ENCODE measurements at places on chromosomes 11 and 22.

GRCh38 chr11:78429660-78430059 lies 12.0 kb upstream of the GAB2 start:
- peak; percentile 81 for DNase-seq

DNA sequence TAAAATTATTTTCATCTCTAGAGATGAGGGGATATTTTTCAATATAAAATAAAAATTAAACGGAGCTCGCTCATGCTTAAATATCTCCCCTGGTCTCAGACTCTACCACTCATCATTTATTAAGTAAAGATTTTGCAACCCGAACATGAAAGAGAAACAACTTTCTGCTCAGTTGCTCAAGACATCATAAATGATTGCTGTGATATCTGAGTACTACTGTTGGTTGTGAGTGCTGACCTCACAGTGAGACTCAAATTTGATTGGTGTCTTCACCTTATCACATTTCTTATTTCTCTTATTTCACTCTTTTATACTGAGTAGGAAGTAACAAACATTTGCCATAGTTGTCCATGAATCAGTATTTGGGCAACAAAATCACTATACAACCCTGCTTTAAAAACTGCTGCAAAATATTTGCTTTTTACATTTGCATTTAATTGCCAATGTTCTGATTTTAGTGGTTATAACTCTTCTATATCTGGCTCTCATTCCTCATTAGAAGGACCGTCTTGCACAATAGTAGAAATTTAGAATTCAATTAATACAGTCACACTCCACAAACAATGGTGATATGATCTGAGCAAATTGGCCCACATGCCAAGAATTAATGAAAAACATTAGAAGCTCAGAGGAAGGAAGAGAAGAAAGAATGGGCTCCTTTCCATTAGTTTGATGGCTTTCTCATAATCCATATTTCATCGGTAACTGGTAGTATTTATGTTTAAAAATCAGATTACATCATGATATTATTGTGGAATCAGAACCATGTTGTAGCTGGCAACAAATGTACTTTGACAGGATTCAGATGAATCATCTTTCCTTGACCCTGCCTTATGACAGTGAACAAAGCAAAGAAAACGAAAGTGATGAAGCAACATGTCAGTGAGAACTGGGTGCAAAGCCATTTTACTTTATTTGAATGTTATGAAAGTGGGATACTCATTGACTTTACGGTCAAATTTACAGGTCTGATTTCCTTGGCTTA lies 973.6 kb upstream of the TENM4 start:
- DNase-seq: no peak

GRCh38 chr11:99229544-99229943 lies 208.8 kb downstream of the CNTN5 start:
- DNase-seq: no peak

DNA sequence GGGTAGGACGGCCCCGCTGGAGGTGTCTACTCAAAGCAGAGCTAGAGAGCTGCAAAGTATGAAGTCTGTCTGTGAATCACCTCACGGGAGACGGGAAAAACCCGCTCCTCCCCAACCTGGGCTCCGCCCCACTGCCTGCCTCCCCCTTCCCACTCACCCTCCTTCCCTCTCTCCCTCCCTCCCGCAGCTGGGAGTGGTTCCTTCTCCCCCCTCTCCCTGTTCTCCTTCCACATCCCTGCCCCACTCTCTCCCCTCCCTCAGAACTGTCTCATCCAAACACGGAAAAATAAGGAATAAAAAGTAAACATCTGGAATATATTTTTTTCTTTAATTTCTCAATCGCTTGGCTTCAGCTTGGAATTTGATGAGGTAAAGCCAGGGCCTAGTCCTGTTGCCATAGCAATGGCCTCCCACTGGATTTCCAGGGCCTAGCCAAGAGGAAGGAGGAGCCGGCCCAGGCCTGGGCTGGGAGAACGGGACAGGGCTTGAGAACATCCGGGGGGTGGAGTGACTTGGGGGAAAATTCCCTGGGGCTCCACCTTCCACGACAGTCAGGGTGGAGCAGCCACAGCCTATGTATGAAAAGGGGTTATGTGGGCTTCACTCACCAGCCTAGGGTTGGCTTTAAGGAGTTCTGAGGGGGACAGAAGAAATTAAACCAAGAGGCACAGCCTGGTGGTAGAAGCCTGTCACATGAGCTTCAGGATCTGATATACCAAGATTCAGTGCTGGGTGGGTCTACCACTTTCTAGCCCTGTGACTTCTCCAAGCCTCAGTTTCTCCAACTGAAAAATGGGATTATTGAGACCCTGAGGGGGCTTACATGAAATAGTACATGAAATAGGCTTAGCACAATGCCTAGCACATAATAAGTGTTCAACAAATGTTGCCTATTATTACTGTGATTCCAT lies 2.2 kb downstream of the TNKS1BP1 start:
- DNase-seq: peak; percentile 50

GRCh38 chr11:119772641-119773415 lies 43.8 kb upstream of the NECTIN1 start:
- no peak for DNase-seq

- DNase-seq: no peak
Measured at GRCh38 chr11:67304511-67305113, 1.3 kb downstream of the SSH3 start.

DNA sequence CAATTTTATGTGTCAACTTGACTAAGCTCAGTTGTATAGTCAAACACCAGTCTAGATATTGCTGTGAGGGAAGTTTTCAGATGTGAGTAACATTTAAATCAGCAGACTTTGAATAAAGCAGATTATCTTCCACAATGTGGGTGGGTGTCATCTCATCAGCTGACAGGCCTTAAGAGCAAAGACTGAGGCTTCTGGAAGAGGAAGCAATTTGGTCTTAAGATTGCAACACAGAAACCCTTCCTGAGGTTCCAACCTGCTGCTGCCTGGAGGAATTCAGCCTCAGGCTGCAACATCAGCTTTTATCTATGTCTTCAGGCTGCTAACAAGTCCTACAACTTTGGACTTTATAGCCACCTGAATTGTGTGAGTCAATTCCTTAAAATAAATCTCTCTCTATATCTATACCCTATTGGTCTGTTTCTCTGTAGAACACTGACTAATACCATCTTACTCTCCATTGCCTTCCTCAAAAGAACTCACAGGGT lies 277.2 kb upstream of the PLET1 start:
- DNase-seq: peak; percentile 56

DNA sequence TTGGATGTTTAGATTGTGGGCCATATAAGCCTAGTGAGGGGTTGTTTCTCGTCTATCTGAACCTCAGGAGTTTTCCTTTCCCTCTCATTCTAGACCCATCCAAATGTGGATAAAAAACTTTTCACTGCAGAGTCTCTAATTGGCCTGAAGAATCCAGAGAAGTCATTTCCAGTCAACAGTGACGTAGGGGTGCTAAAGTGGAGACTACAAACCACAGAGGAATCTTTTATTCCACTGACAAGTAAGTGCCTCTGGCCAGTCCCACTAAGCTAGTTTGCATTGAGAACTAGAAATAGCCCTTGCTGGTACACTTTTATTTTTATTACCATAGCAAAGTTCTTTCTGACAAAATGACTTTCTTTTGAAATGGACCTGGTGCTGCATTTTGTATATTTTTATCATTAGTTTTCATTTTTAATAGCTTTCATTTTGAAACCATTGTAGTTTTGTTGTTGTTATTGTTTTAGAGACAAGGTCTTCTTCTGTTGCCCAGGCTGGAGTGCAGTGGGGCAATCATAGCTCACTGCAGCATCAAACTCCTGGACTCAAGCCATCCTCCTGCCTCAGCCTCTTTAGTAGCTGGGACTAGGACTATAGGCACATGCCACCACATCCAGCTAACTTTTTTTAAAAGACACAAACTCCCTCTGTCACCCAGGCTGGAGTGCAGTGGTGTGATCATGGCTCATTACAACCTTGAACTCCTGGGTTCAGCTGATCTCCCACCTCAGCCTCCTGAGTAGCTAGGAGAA lies 14.6 kb upstream of the PHLDB1 start:
- DNase-seq: no peak

DNA sequence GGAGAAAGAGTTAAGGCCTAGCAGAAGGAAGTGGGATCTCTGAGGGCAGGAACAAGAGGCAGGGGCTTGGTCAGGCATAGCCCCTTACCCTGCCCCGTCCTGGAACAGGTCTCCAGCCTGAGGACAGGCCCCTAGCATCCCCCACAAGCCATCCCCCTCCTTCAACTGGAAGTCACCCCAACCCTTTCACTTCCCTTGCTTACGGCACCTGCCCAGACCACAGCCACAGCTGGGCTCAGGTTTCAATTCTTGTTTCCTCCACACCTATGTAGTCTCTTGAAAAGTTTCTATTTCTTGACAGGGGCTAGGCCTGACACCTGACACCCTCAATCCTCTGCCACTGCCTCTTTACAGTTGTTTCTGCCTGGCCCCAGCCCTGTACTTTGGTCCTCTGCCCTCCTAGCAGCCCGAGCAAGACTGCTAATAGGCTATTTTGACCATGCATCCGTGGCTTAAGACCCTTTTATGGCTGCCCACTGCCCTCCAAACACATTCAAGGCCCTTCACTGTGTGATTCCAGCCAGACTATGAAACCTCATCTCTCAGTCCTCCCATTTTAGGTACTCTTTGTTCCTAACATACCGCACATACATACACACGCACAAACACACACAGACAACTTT lies 10.9 kb upstream of the FCHSD2 start:
- DNase-seq: no peak

DNA sequence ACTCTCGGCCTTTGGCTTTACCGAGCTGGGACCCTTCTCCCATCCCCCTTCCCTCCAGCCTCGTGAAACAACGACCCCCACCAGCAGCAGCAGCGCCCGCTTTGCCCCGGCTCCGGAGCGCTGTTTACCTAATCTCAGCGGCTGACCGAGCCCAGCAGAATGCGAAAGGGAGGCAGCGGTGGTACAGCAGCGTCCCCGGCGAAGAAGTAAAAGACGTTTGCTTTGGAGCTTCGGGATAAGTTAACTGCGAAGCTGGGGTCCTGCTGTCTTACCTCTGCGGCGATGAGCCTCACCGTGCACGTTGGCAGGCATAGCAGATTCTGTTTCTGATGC lies 2.0 kb upstream of the LARGE1 start:
- no peak for DNase-seq

- no peak for DNase-seq
Measured at GRCh38 chr11:79007771-79008402, 432.9 kb downstream of the TENM4 start.

GRCh38 chr11:83303316-83303715 lies 17.1 kb upstream of the CCDC90B start:
- no peak for DNase-seq

DNA sequence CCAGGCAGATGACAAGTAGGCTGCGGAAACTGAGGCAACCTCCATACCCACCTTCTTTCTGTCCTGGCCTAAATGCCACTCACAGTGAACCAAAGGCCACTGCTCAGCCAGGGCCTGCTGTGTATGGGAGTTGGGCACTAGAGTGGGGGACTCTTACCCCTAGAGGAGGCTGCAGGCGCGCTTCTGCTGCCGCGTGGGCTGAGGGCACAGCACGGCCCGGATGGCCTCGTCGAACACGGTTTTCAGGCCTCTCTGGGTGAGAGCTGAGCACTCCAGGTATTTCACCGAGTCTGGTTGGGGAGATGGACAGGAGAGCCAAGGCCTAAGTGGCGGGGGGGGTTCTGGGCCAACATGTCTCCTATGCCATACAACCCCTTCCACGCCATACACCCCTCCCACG lies 14.2 kb upstream of the SSTR3 start:
- DNase-seq: no peak

DNA sequence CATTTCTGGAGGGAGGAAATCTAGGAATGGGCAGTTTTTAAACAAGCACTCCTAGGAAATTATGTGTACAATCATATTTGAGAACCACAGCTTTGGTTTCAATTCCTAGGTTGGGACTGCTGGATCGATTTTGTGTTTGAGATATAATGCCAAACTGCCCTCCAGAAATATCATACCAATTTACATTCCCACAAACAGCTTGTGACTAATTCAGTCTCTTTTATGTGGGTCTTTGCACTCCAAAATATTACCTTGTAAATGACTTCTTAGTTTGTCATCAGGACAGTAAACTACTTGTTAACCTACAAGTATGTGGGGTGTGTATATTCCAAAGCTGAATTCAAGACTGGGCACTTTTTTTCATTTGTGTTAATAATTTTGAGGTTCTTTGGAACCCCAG lies 9.8 kb upstream of the BARX2 start:
- DNase-seq: no peak

DNA sequence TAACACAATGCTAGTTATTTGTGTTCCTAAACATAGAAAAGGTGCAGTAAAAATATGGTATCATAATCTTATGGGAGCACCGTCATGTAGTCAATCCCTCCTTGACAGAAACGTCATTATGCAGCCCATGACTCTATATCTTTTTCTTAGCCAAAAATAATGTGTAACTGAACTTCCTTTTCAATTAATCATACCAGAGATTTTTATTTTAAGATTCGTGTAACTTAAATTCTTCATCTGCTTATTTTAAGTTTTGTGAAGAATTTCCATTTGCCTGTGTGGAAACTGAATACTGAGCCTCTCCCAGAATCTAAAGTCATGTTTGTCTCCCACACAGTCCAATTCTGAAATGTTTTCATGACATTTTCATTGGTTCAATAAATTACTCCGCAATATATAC lies 699.1 kb downstream of the KCNA4 start:
- DNase-seq: no peak

- no peak for DNase-seq
Measured at GRCh38 chr11:19237813-19238212, 2.9 kb downstream of the E2F8 start.

DNA sequence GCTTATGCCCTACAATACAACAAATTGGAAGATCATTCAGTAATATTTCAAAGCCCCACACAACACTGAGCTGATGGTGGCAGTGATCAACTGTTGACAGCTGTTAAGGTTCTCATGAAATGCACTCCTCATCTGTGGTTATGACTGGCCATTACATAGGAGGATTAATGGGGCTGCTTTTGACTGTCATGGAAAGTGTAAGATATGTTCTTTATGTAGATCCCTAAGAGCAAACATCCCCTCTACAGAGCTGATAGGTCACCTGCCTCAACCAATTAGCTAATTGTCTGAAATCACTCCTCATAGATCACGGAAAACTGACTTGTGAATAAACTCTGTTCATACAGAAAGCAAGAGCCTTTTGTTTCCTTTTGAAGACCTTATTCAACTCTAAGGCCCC lies 78.1 kb downstream of the GAB2 start:
- peak; percentile 42 for DNase-seq

- DNase-seq: no peak
Measured at GRCh38 chr11:126079621-126080124, 17.0 kb upstream of the CDON start.

DNA sequence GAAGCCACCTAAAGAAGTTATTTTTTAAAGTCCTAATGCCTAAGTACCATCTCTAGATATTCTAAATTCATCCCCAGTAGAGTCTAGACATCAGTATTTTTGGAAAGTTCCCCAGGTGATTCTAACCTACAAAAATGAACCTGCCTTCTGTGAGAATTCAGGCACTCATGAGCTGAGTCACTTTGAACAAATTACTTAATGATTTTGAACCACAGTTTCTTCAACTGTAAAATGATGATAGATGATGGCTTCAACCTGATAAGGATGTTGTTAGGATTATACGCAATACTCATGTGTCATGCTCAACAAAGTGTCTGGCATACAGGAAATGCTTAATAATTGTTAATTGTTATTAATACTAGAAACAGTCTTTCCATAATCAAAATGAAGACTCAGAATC lies 82.8 kb upstream of the OR5AK2 start:
- no peak for DNase-seq

GRCh38 chr11:77073328-77074001 lies 6.7 kb downstream of the CAPN5 start:
- peak; percentile 54 for DNase-seq
